BJ (cell line): ENCODE measurements at places on chromosomes 3 and 15.

DNA sequence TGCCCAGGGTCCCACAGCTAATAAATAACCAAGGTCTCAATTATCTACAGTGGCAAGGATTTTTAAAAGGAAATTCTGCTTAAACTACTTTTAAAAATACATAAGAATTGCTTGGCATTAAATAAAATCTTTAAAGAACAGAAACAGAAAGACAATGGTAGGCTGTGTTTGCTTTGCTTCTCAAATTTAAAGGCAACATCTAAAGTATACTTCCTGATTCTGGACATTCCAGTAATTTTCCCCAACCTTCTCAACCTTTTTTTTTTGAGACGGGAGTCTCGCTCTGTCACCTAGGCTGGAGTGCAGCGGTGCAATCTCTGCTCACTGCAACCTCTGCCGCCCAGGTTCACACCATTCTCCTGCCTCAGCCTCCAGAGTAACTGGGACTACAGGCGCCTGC is 5.3 kb downstream of the VPS13C start:
- DNase-seq: no peak

DNA sequence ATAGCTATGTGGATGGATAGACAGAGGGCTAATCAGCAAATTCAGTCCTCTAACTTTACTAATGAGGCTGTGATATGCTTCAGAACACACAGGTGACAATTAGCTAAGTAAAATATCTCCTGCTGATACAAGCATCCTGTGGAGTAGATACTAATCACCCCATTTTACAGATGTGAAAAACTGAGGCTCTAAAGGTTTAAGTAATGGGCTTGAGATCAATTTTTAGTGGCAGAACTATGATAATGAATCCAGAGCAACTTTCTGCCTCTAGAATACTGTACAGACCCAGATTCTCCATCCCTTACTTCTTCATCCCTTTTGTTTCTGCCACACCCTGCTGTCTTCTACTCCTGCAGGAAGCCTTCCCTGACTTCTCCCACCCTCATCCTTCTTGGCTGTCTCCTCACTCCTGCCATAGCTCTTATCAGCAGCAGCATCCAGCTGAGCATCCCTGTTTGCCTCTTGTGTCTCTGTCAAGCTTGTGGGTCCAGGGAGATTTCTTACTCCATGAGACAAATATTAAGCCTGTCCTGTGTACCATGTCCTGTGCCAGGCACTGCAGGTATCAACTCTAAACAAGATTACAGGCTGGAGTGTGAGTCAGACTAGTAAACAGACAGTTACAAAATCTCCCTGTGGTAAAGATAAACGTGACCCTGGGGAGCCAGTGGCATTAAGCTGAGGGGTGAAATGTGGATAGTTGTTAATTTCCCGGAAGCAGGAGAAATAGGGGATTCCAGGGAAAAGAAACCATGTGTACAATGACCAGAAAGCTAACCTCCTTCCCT is 39.2 kb downstream of the SLC6A11 start:
- no peak for DNase-seq

- no peak for DNase-seq
Measured at GRCh38 chr15:33032053-33032452, 162.5 kb downstream of the FMN1 start.

- no peak for DNase-seq
Measured at GRCh38 chr15:81080996-81081395, 53.1 kb upstream of the CFAP161 start.

- peak; percentile 82 for DNase-seq
Measured at GRCh38 chr3:23567917-23568316, 237.8 kb upstream of the UBE2E1 start.

- DNase-seq: no peak
Measured at GRCh38 chr3:142022381-142022780, 127.0 kb downstream of the TFDP2 start.

DNA sequence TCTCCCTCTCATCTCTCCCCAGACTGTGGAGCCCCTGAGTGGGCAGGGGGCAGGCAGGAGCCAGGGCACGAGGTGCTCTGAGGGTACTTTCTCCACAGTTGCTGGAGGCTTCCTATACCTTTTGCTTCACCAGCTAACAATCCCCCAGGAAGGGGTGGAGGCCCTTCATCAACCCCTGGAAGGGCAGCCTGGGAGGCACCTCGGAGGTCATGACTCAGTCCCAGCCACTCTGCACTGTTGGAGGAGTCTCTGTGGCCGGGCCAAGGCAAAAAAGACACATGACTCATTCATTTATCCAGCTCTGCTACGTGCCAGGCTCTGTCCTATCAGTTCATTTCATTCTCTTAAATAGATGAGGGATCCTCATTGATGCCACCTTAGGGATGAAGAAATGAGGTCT is 15.6 kb upstream of the KY start:
- no peak for DNase-seq

- peak; percentile 48 for DNase-seq
Measured at GRCh38 chr15:80870893-80871292, 91.7 kb downstream of the CEMIP start.

- DNase-seq: no peak
Measured at GRCh38 chr15:90558171-90558573, 28.4 kb downstream of the CRTC3 start.

DNA sequence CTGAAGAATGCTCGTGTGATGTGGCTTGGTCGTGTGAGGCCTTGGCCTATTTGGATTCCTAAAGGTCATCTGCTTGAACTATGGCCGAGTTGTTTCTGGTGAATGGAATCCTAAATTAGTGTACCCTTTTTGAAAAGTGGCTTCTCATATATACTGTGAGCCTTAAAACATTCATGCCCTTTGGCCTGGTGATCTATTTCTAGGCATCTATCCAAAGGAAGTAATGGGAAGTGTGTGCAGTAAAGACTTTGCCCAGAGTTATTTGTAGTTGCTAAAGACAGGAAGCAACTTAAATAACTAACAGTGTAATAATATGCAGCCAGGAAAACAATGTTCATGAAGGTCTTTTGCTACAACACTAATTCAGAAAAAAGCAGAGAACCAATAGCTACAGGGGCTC is 3.0 kb downstream of the DGKG start:
- DNase-seq: no peak

- DNase-seq: no peak
Measured at GRCh38 chr15:79308874-79309273, 2.0 kb upstream of the TMED3 start.

- DNase-seq: no peak
Measured at GRCh38 chr15:77993374-77993911, 84.1 kb downstream of the TBC1D2B start.

DNA sequence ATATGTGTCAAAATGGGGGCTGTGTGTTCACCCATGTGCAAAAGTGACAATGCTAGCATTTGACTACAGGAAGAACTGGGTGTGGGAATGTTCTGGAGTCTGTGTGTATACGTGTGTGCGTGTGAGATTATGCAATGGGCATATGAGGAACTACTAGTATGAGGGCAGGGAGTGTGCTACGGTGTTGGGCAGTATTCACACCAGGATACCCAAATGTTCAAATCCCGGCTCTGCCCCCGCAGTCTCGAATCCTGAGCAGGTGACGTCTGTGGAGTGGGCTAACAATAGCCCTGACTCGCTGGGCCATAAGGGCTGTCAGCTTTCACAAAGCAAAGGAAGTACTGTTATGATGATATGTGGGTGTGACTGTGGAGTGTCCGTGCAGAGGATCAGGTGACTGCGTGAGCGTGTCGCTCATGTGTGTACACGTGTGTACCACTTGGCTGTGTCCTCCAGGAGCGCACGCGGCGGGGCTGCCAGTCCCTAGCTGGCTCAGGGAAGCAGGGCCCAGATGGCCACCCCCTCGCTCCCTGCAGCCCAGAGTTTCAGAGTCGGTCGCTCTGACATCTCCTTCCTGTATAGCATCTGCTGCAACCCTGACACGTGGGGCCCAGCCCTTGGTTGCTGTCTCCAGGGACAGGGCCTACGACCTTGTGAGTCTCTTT is 27.2 kb downstream of the IQSEC1 start:
- no peak for DNase-seq
